ENCODE measurements at places on chromosomes 11 and 22.

- ATAC-seq, result no peak
Observed at GRCh38 chr11:109984634-109985289, 108.4 kb upstream of the ZC3H12C start.

DNA sequence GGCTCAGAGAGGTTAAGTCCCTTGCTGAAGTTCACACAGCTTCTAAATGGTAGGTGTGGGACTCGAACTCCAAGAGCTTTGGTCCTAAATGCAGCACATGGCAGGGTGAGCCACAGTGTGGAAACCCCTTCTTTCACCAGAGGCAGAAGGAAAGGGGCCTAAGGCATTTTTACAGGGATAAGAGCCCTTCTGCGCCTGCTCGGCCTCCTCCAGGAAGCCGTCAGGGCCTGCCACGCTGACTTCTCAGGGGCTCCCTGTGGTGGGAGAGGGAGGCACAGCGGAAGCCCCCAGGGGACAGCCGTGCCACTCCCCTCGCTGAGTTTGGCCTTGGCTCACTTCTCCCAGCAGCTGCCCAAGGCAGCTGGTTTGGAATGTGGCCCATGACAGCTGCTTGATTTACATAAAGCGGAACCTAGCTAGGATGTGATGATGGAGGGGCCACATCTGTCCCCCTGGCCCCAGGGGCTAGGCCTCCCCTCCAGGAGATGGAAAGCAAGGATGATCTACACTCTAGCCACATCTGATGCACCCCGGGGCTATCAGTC, 35.4 kb downstream of the CD82 start:
- ATAC-seq, result no peak

DNA sequence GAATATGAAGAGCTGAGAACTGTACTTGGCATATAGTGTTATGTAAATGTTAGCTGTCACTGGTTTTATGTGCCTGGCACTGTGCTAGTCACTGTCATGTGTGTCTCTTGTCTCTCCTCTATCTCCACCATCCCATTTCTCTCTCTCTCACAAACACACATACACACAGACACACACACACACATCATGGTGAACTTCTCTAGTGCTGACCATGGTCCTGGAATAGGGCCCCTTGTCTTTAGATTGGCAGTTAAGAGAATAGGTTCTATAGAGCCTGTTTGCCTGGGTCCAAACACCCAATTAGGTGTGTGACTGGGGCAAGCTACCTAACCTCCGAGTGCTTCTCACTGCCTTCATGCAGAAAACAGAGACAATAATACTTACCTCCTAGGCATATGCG, 109.7 kb upstream of the NARS2 start:
- no peak for ATAC-seq

GRCh38 chr11:117705866-117706265, 91.2 kb downstream of the DSCAML1 start:
- ATAC-seq, result no peak

GRCh38 chr11:77547047-77547836, 42.5 kb upstream of the AQP11 start:
- no peak for ATAC-seq

DNA sequence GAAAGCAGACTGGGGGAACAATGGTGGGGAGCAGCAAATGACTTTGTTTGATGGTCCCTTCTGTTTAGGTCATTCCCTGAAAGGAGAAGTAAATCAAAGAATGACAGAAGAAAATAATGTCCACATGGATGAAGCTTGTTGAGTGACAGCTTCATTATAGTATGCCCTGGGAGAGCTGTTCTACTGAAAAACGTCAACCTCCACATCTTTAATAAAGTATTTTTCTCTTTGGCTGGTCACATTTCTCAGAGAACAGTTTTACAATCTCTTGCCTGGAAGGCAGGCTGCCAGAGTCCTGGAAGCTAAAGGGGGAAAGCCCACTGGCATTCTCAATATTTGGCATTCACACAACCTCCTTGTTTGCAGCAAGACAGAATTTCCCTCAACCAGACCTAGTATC, 287.9 kb downstream of the SWAP70 start:
- peak; percentile 36 for ATAC-seq

DNA sequence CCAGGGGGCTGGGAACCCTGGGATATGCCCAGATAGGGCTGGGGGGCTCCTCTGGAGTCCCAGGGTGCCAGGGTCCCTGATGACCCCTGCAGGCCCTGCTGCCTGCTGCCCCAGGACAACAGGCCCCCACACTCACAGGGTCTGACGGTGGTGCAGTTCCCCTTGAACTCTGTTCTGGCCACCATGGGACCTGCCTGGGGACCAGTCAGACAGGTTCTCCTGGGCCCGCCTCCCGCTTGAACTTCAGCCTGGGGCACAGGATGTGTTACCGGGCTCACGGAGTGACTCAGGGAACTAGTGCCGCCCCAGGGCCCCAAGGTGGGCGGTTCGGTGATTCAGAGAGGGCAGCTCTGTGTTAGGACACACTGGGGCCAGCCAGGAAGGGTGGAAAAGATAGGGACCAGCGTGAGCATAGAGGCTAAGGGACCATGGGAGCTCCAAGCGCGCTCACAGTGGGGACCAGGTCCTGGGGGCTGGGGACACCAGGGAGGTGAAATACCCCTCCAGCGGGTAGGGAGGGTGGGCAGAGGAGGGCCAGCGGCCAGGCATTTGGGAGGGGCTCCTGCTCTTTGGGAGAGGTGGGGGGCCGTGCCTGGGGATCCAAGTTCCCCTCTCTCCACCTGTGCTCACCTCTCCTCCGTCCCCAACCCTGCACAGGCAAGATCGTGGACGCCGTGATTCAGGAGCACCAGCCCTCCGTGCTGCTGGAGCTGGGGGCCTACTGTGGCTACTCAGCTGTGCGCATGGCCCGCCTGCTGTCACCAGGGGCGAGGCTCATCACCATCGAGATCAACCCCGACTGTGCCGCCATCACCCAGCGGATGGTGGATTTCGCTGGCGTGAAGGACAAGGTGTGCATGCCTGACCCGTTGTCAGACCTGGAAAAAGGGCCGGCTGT, 21.5 kb upstream of the TXNRD2 start:
- ATAC-seq, result no peak

DNA sequence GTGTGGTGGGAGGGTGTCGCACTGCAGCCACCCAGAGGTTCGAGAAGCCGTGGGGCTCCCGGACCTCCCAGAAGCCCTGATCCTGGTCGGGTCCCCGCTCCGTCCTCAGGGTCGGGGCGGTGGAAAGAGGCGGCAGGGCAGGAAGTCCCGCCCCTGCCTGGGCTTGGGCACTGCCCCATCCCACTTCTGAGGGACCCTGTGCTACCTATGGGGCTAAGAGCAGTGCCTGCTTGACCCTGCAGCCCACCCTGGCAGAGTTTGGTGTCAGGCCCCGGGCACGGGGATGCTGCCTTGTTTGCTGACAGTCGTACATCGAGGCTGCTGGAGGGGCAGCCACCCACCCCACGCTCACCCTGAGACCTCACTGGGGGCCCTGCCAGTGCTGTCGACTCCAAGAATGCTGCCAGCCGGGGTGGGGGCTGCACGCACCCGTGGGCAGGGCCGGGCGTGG, 19.4 kb downstream of the RNH1 start:
- no peak for ATAC-seq

DNA sequence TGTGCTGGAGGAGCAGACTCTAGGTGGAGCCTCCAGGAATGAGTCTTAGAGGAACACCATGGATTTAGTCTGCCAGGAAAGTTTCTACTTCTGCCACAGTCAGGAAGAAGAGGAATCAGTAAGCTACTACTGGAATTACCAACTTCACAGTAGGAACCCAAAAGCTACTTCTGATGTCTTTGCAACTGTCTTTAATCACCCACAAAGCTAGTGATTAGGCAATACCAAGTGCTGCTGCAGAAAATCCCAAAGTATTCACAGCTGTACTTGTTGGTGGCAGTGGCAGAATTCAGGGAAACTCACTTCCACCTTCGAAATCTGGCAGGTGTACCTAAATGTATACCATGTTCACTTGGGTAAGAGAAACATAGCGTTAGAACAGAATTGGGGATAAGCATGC, 264.5 kb upstream of the SORL1-AS1 start:
- no peak for ATAC-seq

DNA sequence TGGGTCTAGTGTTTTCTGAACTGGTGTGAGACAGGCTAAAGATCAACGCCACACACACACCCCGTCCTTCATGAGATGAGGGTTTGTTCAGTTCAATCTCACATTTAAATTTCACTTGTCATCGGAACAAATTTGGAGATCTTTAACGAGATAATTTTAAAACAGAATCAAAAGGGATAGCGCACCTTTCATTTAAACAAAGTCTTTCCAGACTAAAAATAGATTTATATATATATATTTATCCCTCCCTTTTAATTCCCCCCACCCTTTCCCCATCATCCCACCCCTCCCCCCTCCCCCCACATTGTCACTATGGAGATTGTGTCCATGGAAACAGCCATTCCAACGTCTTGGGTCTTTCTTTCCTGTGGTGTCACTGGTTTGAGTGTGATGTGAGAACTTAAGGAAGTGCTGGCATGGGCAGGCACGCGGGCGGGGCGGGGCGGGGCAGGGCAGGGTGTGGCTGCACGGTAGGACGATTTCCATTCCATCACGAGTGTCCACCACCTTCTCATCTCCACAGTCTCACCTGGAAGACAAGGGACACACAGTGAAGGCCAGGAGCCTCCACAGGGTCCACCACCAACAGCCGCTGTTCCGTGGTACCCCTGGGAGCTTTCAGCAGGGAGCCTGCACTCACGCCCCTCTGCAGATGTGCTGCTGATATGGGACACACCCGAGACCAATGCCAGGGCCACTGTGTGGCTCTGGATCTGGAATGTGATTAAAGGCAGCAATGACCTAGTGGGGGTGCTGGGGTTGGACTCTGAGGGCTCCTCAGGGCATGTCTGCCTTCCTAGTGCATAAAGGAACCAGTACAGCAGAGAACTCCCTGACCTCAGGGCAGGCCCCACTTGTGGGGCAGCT, 30.5 kb upstream of the CYP2D6 start:
- ATAC-seq, result no peak

- ATAC-seq, result no peak
Observed at GRCh38 chr22:46671824-46672432, 51.7 kb downstream of the GRAMD4 start.

DNA sequence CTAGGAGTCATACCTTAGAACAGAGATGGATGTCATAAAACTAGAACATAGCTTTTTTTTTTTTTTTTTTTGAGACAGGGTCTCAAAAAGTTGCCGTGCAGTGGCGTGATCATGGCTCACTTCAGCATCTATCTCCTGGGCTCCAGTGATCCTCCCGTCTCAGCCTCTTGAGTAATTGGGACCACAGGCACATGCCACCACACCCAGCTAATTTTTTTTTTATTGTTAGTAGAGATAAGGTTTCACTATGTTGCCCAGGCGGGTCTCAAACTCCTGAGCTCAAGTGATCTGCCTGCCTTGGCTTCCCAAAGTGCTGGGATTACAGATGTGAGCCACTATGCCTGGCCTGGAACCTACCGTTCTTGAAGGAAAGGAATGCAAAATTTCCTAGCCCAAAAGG, 8.8 kb upstream of the CEP295 start:
- no peak for ATAC-seq

DNA sequence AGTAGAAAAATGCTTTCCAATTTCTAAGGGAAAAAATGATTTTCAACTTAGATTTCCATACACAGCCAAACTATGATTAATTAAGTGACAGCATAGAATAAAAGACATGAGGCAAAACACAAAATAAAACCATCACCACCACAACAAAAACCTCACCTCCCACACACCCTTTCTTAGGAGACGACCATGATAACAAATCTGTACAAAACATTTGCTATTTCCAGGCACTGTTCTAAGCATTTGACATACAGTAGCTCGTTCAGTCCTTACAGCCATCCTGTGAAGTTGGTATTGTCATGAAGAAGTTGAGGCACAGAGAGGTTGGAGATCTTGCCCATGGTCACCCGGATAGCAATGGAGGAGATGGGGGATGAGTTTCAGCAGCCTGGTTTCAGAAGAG, 8.7 kb downstream of the SPI1 start:
- ATAC-seq, result no peak

DNA sequence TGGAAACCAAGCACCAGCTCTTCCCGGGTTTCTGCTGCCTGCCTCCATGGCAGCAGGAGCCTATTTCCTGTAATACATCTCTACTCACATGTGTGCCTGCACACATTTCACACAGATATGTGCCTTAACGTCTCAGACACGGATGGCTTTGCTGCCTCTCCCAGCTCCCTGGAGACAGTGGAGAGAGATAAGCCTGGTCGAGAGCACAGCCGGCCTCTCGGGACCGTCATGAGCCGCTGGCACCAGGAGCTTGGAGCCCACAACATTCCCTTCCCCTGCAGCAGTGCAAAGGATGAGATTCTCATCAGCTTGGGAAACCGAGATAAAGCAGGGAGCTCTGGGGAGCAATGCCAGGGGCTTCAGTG, 587.7 kb downstream of the BRD1 start:
- no peak for ATAC-seq

GRCh38 chr11:65215441-65216076, 33.8 kb downstream of the CAPN1 start:
- no peak for ATAC-seq

- no peak for ATAC-seq
Observed at GRCh38 chr11:17894929-17895658, 117.8 kb downstream of the SERGEF start.

GRCh38 chr11:79094616-79095015, 346.2 kb downstream of the TENM4 start:
- peak; percentile 95 for ATAC-seq

DNA sequence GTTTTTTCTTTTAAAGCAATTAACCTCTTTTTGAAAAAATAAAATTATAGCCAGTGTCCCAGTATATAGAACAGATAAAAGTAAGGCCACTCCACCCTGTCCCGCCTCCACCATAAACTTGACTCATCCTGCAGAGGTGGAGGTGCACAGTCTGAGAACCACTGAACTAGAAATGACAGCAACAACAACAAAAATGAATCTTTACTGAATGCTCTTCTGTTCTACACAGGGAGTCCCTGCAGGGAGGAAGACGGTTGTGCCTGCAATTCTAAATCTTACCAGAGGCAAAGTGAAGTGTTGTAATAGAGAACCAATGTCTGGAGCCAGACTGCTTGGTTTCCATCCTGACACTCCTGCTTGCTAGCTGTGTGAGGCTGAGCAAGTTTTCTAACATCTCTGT, 162.3 kb downstream of the FBXO7 start:
- no peak for ATAC-seq

DNA sequence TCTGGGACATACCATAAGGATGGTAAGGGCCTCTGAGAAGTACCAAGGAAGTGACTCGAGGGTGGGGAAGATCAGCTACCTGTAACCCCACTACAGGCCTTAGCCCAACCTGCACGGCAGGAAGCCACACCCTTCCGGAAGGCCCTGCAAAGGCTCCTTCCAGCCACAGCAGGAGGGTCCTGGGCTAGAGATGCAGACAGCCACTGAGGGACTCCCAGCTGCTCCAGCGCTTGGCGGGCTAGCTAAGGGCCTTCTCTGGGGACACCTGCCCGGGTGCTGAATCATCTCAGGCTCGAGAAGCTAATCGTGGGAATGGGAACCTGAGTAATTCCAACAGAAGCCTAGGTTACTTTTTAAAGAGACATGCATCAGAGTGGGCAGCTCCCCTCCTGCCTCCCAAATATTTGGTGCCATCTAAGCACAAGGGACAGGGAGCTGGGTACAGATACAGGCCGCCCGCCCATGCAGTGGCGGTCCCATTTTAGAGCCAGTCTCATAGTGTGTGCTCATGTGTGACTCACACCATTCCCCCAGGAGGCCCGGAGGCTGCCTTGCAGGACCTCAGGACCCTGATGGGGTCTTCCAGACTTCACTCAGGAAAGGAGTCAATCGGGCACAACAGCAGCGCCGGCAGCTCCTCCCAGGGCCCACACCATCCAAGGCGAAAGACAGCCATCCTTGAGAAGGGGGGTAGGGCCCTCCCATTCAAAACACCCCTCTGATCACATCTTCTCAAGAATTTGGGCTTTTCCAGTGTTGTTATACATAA, 8.0 kb downstream of the MYH9 start:
- ATAC-seq, result no peak

GRCh38 chr11:70624598-70624993, 226.3 kb downstream of the CTTN start:
- no peak for ATAC-seq

Measured in motor neuron (in vitro differentiated cells).